ENCODE measurements at places on chromosomes 1 and 21.

- no peak for DNase-seq
These were observed 47.6 kb downstream of the ATP6V1G3 start for GRCh38 chr1:198492872-198493271.

GRCh38 chr1:21930629-21931170 is 6.4 kb downstream of the HSPG2 start:
- no peak for DNase-seq

DNA sequence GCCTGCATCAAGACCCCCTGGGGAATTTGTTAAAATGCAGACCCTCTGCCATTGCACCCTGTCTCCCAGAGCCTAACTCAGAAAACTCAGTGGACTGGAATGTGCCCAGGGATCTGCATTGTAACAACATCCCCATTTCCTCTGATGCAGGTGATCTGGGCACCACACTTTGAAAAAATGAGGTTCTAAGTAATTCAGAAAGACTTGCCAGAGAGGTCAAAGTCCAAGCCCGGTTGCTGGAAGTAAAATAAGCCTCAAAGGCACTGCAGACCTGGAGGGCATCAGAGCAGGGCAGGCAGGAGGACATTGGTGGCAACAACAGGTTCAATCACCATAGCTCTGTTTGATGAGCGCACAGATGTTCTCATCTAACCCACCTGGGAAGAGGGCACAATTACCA is 90.7 kb downstream of the SYT2 start:
- DNase-seq, result no peak

DNA sequence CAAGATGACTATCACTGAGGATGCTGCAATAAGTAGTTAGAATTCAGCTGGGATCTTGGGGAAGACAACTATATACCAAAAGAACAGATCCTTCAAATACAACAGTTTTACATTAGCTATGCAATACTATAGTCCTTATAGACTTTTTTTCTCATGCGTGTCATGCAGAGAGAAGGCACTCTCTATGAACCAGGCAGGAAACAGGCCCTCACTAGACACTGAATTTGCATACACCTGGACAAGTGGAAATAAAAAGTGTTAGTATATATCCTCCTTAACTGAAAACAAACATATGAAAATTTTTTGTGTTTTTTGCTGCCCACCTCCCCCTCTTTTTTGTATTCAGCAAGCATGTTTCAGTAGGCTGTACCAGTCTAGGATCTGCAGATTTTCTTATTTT is 29.9 kb downstream of the TMCO1 start:
- no peak for DNase-seq

DNA sequence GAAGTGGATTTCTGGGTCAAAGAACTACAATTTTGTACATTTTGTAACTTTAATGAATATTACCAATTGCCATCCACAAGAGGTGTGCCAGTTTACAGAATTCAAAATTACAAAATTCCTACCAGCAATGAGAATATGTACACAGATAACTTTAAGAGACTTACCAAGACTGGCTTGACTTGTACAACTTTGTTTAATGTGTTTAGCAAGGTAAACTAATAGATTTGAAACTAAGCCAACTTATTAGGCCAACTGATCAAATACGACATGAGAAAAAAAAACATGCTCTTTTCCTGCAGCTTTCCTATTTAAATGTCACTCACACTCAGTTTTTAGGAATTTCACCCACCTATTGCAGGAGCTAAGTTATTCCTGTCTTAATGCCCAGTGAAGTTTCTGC is 11.4 kb downstream of the EXOC8 start:
- DNase-seq, result no peak

Data from activated gamma-delta T cell treated with anti-CD3 and anti-CD28 coated beads, Interleukin-2, amount 50 U/mL, for 16 hours (primary cell).